NCI-H510A (cell line): ENCODE measurements at places on chromosomes 12 and 14.
A peak's percentile ranks its signal among the peaks of the same experiment; 100 is the strongest.

- DNase-seq = no peak
These were observed 5.7 kb upstream of the IGFBP6 start for GRCh38 chr12:53091756-53092155.

- DNase-seq = no peak
These were observed 113.2 kb upstream of the EEA1 start for GRCh38 chr12:93042283-93042682.

DNA sequence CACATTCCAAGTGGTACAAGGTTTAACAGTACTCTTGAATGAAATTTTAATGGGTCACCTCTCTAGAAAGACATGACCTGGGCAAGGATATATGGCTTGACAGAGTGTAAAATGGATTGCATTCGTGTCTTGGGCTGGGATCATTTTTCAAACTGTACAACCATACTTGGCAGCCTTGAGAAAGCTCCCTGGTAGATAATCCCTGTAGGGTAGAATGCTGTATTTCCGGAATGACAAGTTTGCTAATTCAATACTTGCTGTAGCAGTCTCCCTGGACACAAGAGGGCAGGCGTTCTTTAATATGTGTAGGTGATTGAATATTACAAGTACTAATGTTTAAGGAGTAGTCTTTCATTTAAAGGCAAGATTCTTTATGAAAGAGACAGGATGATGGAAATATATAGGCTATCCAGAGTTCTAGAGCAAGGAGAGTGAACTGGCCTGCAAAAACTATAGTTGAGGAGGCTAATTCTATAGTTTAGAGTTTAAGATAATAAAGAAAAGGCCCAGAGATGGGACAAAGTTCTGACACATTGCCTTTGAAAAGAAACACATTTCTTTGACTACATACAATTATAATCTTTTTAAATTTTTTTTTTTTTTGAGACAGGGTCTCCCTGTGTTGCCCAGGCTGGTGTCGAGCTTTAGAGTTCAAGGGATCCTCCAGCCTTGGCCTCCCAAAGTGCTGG lies 53.4 kb downstream of the PLBD1 start:
- DNase-seq = peak; percentile 90

DNA sequence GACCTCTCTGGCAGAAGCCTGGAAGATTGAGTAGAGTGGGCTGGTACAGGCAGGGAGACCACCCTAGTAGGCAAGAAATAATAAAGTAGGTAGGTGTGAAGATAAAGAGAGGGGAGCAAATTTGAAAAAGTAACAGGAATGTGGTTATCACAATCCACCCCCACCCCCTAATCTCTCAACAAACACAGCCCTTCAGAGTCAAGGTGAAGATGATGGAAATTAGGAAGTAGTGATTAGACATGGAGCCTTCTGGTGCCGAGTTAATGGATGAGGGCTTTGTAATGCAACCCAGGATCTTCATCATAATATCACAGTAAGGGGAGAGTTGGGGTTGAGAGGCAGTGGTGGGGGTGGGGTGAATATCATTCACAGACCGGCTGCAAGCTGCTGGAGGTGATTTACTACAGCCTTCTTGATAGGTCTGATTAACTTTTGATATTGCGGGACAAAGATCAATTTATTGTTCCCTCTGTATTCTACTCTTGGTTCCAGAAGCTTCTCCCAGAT lies 29.2 kb upstream of the CRY1 start:
- DNase-seq = no peak

- DNase-seq = no peak
These were observed 95.8 kb downstream of the PRKCH start for GRCh38 chr14:61417141-61417540.

- DNase-seq = no peak
These were observed 529.6 kb upstream of the TBX3 start for GRCh38 chr12:115213538-115214016.

GRCh38 chr12:109258201-109258600 lies 50.9 kb downstream of the FOXN4 start:
- DNase-seq = no peak

GRCh38 chr12:13347241-13348043 lies 150.9 kb downstream of the EMP1 start:
- DNase-seq = no peak

DNA sequence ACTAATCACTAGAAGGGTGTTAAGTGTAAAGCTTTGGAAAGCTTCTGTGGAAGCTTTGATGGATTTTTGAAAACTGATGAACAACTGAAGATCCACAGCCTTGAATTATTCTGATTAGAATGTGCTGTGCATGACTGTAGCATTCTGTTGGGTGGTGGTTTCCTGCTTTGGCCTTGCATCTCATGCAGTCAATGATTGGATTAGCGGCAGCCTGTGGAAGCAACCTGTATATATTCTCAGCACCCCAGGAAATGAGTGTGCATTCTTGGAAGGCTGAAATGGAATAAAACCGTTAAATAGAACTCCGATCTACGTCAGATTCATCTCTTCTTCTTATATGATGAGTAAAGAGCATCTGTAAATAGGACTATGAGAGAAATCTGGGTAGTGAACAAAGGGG lies 120.2 kb downstream of the SLC16A7 start:
- DNase-seq = no peak

GRCh38 chr14:96888158-96888557 lies 91.0 kb downstream of the VRK1 start:
- no peak for DNase-seq

GRCh38 chr12:15987696-15988095 lies 76.6 kb downstream of the DERA start:
- no peak for DNase-seq

GRCh38 chr14:61923348-61923747 lies 161.1 kb downstream of the SNAPC1 start:
- DNase-seq = no peak

GRCh38 chr12:25377469-25378177 lies 126.9 kb upstream of the KRAS start:
- DNase-seq = no peak

- no peak for DNase-seq
These were observed 4.3 kb downstream of the OLR1 start for GRCh38 chr12:10167599-10167998.

GRCh38 chr14:93132472-93133065 lies 16.8 kb upstream of the ITPK1 start:
- no peak for DNase-seq

- no peak for DNase-seq
These were observed 1.6 kb downstream of the ATXN7L3B start for GRCh38 chr12:74539261-74539660.

GRCh38 chr14:42174357-42174756 lies 567.7 kb downstream of the LRFN5 start:
- DNase-seq = peak; percentile 73

GRCh38 chr14:63659726-63660125 lies 18.1 kb upstream of the WDR89 start:
- DNase-seq = no peak

DNA sequence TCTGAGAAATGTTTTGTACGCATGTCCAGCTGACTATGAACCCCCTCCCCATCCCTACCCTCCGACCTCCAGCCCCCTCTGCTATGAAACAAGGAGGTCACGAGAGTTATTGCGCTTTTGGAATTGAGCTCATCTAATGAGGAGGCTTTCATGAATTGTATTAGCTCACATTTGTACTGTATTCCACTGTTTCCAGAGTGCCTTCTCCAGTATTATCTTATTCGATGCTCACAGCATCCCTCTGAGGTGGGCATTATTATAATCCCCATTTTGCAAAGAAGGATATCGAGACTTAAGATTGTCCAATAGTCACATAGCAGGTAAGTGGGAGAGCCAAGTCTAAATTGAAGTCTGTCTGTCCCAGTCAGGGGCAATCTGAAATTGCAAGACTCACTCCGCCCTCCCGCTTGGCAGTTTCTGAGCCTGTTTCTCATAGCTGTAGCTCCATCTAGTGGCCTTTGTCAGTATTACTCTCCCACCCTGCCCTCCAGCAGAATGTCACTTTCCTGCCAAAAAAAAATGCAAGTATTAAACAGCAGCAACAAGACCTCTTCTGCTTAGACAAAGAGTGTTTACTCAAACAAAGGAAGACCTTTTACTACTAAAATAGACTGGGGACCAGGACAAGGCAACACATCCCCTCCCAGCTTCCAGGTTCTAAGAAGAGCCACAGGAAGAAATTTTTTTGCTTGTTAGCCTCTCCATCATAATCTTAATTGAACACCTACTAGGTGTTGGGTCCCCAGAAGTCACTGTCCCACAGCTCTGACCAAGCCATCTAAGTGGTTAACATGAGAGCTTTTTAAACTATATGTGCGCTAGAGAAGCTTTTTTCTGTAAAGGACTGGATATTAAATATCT lies 48.6 kb upstream of the TMEM233 start:
- peak; percentile 20 for DNase-seq

DNA sequence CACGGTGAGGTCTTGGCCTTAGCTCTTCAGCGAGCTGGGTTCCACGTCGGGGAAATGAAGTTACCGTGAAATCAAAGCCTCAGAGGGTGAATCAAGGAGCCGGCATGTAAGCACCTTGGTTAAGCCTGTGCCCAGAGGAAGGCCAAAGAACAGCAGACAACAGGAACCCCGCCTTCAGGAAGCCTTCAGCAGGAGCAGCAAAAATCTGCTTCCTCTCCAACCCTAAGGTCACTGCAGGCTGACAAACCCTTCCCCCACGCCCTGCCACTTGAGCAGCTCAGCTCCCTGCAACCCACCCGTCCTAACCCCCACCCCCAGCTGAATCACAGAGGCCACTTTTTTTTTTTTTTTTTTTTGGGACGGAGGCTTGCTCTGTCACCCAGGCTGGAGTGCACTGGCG lies 72.9 kb upstream of the LTA4H start:
- no peak for DNase-seq

GRCh38 chr14:95832012-95832411 lies 44.6 kb upstream of the TUNAR start:
- DNase-seq = no peak

DNA sequence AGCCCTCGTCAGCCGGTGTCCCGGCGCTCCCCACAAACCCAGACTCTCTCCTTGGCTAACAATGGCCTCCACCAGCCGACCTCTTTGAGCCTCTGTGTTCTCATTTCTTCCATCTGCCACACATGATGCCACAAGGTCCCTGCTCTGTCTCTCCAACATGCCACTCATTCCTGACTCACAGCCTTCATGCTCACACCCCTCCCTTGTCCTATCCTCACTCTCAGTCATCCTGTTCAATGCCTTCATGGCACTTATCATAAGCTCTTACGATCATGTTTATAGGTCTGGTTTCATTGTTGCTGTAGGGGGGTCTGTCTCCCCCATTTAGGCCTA lies 9.6 kb upstream of the SERPINA11 start:
- no peak for DNase-seq

DNA sequence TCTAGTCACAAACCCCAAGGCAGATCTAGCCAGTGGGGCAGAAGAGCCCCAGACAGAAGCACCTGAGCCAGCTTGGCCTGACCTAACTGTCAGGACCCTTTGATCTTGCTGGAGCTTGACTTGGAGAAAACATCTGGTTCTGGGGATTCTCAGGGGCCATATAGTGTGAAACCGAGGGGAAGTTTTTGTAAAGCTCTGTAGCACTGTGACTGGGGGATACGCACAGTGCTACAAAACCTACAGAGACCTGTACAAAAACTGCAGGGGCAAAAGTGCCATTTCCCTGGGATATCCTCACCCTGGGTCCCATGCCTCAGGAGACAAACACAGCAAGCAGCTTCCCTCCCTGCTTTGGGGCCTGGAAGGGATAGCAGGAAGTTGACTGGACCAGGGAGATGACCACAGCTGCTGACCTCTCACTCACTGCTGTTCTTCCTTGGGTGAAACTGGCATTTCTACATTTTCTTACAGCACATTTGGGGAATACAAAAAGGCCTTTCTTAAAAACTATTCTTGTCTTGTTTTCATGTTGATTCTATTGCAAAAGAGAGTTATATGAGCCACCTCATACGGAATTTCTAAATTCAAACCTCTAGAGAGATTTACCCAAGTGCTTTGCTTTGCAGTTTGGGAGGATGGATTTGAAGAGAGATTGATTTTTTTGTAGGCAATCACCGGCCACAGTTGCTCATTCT lies 140.0 kb downstream of the DAD1 start:
- no peak for DNase-seq

- DNase-seq = no peak
These were observed 159.5 kb downstream of the ZFP36L1 start for GRCh38 chr14:68633131-68633991.

GRCh38 chr14:61320806-61321384 lies 484 bp upstream of the PRKCH start:
- no peak for DNase-seq

- no peak for DNase-seq
These were observed 821.7 kb downstream of the TMEM121 start for GRCh38 chr14:106347890-106348755.

- no peak for DNase-seq
These were observed 34.1 kb upstream of the NEDD1 start for GRCh38 chr12:96872961-96873360.
